ENCODE measurements at places on chromosomes 5 and 9.

- DNase-seq: no peak
Observed at GRCh38 chr9:23707249-23707648, 118.8 kb downstream of the ELAVL2 start.

- DNase-seq: no peak
Observed at GRCh38 chr9:91914404-91914803, 35.6 kb downstream of the ROR2 start.

- no peak for DNase-seq
Observed at GRCh38 chr5:110735556-110735955, 3.3 kb upstream of the SLC25A46 start.

DNA sequence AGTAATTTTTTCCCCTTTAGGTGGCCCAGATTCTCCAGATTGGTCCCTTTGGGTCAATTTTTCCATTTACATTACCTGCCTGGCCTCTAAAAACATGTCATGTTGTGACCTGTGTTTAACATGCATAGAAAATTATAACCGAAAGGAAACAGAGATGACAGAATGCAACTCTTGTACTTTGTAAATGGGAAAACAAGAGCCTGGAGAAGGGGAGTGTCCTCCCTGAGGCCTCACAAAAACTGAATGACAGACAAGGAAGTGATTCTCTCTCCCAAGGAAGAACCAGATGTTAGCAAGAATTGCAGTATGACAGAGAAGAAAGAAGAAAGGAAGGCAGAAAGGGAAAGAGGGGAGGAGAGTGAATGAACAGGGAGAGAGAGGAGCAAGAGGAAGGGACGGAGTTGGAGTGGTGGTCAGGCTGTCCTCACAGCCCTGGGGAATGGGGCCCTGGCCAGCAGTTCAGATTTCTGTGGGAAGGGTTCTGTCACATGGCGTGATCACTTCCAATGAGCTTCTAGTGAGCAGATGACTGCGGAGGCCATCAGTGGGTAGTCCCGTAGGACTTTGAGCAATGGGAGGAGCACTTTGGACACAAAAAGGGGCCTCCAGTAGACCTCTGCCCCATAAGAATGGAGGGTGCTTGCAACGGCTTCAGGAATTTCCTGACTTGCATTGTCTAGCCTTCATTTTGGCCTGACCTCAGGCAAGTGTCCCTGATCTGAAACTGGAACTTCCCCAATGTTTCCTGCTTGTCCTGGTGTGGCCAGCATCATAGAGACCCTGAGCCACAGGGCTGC is 31.6 kb downstream of the ABLIM3 start:
- no peak for DNase-seq

DNA sequence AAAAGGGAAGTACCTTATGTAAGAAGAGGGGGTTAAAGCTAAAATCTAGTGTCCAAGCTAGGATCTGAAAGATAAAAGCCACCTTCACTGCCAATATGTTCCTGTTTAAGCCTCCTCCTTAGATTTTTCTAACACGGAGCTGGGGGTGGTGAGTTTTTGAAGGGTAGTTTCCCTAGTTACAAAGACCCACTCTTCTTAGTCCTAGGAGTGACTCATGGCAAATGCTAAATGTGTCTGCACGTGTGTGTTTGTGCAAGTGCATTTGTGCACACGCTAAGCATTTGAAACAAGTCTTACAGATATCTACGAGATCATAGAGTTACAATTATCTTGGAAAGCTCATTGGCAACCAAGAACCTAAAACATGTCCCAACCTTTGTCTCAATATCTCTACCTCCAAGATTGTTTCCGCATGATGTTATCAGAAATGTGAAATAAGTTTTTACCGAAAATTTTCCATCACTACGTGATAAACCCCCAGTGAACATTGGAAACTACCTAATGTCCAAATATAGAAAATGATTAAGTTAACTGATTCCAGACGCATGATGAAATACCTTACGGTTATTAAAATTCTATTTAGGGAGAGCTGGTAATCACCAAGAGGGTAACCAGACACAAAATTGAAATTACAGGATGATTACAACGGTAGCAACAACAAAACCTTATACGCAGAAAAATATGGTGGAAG is 78.0 kb upstream of the HRH2 start:
- no peak for DNase-seq

DNA sequence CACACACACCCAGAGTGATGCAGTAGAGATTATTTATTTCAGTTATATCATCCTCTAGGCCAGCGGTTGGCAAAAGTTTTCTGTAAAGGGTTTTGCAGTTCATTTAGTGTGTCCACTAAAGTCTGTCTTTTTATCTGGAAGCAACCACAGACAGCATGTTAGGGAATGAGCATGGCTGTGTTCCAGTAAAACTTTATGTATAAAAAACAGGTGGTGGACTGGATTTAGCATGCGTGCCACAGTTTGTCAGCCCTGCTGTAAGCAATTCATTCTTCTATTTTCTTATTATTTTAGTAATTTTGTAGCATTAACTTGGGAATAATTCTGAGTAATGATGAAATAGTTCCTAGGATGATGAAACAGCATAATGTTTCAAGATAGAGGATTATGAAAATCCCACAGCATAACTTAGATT is 51.7 kb downstream of the CCNH start:
- no peak for DNase-seq

- no peak for DNase-seq
Observed at GRCh38 chr5:30539004-30539634, 654.4 kb upstream of the CDH6 start.

GRCh38 chr5:136249678-136250266 is 56.8 kb upstream of the SMIM32 start:
- DNase-seq: no peak

DNA sequence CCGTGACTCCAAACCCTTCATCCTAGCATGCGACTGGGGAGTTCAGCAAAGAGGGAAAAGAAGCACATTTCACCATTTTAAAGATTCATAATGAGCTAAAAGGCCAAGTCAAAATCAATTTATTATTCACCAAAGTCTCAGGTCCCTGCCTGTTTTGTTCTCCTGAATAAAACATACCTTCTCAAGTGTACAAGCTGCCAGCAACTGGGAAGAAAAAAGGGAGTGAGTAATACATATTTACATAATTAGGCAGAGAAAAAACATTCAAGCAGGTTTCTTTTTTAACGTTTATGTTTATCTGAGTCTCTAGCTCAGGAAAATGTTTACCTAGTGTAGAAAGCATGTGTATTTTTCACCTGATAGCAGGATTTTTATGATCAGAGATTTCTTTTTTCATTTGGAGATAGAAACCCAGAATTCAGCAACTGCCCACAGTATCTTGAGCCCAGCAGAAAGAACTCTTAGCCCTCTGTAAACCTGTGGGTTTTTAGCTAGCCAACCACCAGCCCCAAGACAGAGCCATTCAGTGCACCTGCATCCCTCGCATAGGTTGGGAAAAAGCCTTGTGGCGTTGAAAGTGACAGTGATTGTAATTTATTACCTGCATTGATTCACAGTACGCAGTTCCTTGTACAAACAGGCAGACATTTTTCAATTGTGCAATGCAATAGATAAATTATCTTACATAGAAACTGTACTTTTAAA is 117.9 kb upstream of the GRIA1 start:
- DNase-seq: no peak

GRCh38 chr5:52837591-52838001 is 49.9 kb downstream of the ITGA1 start:
- no peak for DNase-seq

GRCh38 chr9:35909687-35910612 is 660 bp downstream of the SPAAR start:
- no peak for DNase-seq

- DNase-seq: no peak
Observed at GRCh38 chr5:141533897-141534296, 45.0 kb downstream of the PCDHGC5 start.

GRCh38 chr5:113002423-113002822 is 25.8 kb downstream of the DCP2 start:
- DNase-seq: no peak

- no peak for DNase-seq
Observed at GRCh38 chr5:179288101-179288808, 57.0 kb downstream of the ADAMTS2 start.

- DNase-seq: no peak
Observed at GRCh38 chr9:78676009-78676408, 379.1 kb downstream of the PSAT1 start.

GRCh38 chr5:38207343-38207742 is 51.0 kb upstream of the EGFLAM start:
- no peak for DNase-seq

- DNase-seq: no peak
Observed at GRCh38 chr5:34695275-34696027, 39.3 kb downstream of the RAI14 start.

DNA sequence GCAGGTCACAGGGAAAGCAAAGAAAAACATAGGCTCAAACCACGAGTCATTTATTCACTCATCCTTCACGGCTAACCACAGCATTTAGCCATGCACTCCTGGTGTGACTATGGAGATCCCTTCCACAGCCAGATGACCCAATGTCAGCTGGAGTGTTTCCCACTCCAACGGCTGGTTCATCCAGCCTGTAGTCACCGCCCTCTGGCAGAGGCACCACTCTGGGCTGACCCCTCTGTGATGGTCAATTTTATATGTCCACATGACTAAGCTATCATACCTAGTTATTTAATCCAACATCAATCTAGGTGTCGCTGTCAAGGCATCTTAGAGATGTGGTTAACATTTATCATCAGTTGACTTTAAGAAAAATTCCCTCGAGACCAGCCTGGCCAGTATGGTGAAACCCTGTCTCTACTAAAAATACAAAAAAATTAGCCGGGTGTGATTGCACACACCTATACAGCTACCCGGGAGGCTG is 9.5 kb upstream of the PHF19 start:
- DNase-seq: no peak

DNA sequence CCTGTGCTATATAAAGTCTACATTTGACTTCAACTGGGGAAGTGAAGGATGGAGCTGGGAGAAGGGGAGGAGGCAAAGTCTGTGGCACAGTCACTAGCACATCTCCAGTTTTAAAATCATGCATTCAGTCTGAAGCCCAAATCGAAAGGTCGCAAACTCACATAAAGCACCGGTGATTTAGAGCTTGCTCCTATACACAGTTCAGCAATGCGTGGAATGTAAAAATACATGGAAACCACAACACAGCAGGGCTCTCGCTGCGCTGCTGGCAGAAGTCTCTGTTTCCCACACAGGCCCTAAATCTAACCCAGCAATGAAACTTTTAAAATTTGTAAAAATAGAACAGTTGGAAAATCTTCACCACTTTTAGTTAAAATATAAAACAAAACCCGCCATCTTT is 68.2 kb downstream of the EBF1 start:
- DNase-seq: no peak

DNA sequence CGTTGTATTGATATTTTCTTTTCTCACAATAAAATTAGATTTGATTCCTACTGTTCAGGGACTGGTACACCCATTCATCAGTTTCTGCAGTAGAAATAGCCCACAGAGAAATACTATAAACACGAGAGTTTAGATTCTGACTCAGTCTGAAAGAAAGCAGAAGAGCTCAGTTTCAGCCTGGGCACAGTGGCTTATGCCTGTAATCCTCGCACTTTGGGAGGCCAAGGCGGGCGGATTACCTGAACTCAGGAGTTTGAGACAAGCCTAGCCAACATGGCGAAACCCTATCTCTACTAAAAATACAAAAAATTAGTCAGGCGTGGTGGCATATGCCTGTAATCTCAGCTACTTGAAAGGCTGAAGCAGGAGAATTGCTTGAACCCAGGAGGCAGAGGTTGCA is 8.6 kb downstream of the ITK start:
- no peak for DNase-seq

DNA sequence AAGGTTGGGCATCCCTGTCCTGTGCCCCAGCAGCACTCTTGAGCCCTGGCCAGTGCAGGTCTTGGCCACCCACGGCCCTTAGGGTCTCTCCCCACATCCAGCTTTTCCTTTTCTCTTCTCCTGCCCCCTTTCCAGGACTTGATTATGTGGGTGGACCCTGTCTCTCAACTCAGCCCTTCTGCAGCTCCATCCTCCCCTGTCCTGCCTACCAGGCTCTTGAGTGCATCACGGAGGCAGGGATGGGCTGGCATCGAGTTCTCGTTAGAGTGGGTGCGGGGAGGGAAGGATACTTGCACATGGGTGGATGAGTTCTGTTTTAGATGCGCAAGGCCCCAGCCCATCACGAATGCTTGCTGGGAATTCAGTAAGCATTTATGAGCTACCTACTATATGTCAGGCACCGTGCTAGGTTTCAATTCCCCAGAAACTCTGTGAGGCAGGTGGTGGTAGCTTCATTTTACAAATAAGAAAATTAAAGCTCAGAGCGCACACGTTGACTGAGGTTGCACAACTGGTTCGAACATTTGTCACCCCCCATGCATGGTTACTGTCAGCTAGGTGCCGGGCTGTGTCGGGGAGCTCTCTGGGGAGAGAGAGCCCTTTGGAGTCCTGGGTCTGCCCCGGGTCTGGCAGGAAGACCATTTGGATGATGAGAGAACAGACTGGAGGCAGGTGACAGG is 144.6 kb upstream of the PITX1 start:
- no peak for DNase-seq

DNA sequence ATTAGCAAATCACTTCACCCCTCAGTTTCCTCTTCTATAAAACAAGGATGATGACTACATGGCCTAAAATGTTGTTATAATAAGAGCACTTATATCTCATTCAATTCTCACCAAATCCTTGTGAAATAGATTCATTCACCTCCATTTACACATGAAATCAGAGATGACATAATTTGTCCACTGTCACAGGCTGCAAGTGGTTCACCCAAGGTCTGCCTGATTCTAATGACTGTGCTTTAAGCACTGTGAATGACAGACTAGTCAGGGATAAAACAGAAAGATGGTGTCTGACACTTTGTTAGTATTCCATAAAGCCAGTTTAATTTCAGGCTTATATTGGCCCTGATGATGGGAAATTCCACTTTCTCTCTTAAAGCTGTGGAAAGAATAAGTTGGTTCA is 209.5 kb downstream of the MAPKAP1 start:
- no peak for DNase-seq

DNA sequence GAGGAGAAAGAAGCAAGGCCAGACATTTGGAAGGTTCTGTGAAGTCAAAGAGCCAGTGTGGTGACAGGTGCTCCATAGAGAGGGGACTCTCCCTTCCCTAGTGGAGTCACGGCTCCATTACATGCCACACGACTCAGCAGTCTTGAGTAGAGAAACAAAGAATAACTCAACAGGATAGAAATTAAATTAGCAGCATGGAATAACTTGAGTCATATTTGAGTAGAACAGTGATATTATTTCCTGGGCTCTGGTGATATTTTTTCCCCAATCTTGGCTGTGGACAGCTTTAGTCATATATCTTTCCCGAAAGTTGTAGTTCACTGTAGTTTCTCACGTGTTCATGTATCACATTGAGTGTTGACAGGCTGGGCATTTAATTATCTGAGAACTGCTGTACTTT is 149.7 kb upstream of the EFNA5 start:
- no peak for DNase-seq

DNA sequence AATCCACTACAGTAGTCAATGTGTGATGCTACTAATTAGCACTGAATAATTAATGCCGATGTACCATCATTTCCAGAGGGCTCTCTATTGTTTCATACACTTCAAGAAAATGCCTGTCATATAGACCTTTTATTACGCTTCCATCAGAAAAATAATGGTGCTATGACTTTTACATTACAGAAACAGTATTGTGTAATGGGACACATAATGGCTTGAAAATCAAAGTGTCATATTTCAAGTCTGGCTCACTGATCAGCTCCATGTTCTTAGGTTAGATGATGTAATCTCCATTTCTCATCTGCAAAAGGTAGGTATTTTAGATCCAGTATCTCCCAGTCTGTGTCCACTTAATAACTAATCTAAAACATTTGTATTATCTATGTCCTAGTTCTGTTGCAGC is 990.6 kb upstream of the TYRP1 start:
- no peak for DNase-seq
